ENCODE measurements at places on chromosomes 11 and 22. TPM values are rescaled to one million over a fixed set of nuclear protein-coding genes. Genes with fewer than 3 reads are reported as not detected.

The SCGB1D1 gene
- not detected for total RNA-seq

The TPBGL gene
- total RNA-seq: not detected

The ST13 gene
- 249 TPM for total RNA-seq

The OR4D5 gene
- not detected for total RNA-seq

GRCh38 chr11:62127941-62128770 is 4.3 kb downstream of the INCENP start:
- H3K27me3 ChIP-seq: no peaks in the 10 kb centered on the region
- H3K27ac ChIP-seq: no peak overlapping the region
- peak; percentile 27 for DNase-seq
- peaks cover 18% of the 10 kb centered on the region for H3K4me1 ChIP-seq
- H3K4me3 ChIP-seq: no peak overlapping the region
- peaks cover 42% of the 10 kb centered on the region for H3K36me3 ChIP-seq

- H3K27me3 ChIP-seq: no peaks in the 10 kb centered on the region
- no peak overlapping the region for H3K4me3 ChIP-seq
- no peak overlapping the region for H3K27ac ChIP-seq
- H3K4me1 ChIP-seq: peaks cover 2% of the 10 kb centered on the region
These were observed 4.1 kb upstream of the GAS2L1 start for GRCh38 chr22:29302402-29302680.

DNA sequence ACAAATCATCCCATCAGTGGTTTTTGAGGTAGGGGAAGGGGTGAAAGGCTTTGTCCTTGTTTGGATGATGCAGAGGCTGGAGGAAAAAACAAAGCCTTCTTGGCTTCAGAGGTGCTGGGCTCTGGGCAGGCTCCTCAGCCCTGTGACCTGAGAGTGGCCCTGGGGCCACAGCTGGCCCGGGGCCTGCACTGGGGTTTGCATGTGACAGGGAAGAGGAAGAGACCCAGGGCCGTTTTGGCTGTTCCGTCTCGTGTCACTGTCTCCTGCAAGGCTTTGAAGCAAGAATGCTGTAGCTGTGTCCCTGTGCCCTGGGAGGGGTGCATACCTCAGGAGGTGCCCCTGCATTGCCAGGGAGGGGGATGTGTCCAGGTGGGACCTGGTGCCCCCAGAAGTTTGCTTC is 12.6 kb downstream of the ARHGAP8 start:
- H3K4me3 ChIP-seq: no peak overlapping the region
- no peaks in the 10 kb centered on the region for H3K36me3 ChIP-seq
- no peak overlapping the region for H3K27ac ChIP-seq
- H3K27me3 ChIP-seq: peaks cover 3% of the 10 kb centered on the region
- no peaks in the 10 kb centered on the region for H3K4me1 ChIP-seq
